ENCODE measurements at places on chromosomes 5 and 9.

- H3K4me1 ChIP-seq: no peaks in the 10 kb centered on the region
- H3K36me3 ChIP-seq: no peaks in the 10 kb centered on the region
- H3K27me3 ChIP-seq: no peaks in the 10 kb centered on the region
- DNase-seq: no peak
- no peak overlapping the region for H3K4me3 ChIP-seq
These were observed 267.1 kb upstream of the SEMA6A start for GRCh38 chr5:116841734-116842133.

GRCh38 chr9:36470643-36471290 is 70.7 kb upstream of the RNF38 start:
- peak; percentile 62 for DNase-seq
- peak overlapping the region; percentile 66 for H3K4me3 ChIP-seq
- H3K27ac ChIP-seq: peak overlapping the region; percentile 90
- H3K4me1 ChIP-seq: peaks cover 42% of the 10 kb centered on the region
- no peaks in the 10 kb centered on the region for H3K27me3 ChIP-seq
- peaks cover 17% of the 10 kb centered on the region for H3K36me3 ChIP-seq

DNA sequence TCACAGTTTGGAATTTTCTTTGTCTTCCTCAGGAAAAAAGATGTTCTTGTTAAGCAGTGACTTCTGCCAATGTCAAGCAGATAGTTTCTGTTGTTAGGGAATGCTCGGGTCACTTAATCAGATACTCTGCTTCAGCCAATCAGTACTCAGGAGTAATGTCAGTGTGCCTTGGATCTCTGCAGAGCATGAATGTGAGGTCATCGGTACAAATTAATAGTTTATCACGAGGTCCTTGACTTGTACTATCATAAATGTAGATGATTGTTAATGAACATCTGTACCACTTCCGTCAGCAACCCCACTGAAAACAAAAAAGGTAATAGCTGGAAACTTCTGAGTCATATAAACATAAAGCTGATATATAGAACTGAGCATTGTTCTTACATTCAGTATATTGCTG is 73.6 kb downstream of the FBXL7 start:
- DNase-seq: no peak
- H3K27ac ChIP-seq: no peak overlapping the region
- no peak overlapping the region for H3K4me3 ChIP-seq

- peaks cover 10% of the 10 kb centered on the region for H3K4me1 ChIP-seq
- DNase-seq: peak; percentile 59
- peaks cover 12% of the 10 kb centered on the region for H3K27me3 ChIP-seq
- peak overlapping the region; percentile 68 for H3K27ac ChIP-seq
- H3K36me3 ChIP-seq: peaks cover 2% of the 10 kb centered on the region
These were observed 80.2 kb downstream of the NTNG2 start for GRCh38 chr9:132241840-132242620.

GRCh38 chr9:1839909-1840308 is 175.2 kb upstream of the SMARCA2 start:
- H3K4me1 ChIP-seq: no peaks in the 10 kb centered on the region
- H3K27me3 ChIP-seq: peaks cover 8% of the 10 kb centered on the region
- DNase-seq: no peak
- H3K36me3 ChIP-seq: no peaks in the 10 kb centered on the region
- no peak overlapping the region for H3K27ac ChIP-seq

- no peaks in the 10 kb centered on the region for H3K4me1 ChIP-seq
- H3K27me3 ChIP-seq: no peaks in the 10 kb centered on the region
- peaks cover 57% of the 10 kb centered on the region for H3K36me3 ChIP-seq
- H3K4me3 ChIP-seq: no peak overlapping the region
These were observed 51.5 kb upstream of the SAP30L start for GRCh38 chr5:154394307-154394706.

DNA sequence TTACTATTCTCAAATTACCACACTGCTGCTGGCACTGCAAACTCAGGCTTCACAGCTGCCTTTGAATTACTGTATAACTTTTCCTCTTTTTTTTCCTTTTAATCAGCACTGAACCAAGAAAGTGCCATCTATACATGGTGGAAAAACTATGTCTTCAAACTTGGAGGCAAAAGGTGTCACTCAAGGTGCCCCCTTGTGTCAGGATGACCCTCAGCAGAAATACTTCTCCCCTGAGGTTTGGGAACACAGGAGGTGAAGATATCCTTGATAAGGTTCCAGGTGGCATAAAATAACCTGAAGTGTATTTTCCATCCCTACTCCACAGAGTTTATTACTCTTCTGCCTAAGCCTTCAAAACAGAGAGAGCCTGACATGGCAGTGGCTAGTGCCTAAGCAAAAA is 14.5 kb downstream of the FRMD3 start:
- H3K27ac ChIP-seq: no peak overlapping the region
- H3K4me3 ChIP-seq: no peak overlapping the region
- DNase-seq: no peak
- no peaks in the 10 kb centered on the region for H3K4me1 ChIP-seq

- H3K4me1 ChIP-seq: no peaks in the 10 kb centered on the region
- no peak for DNase-seq
- no peak overlapping the region for H3K27ac ChIP-seq
- no peaks in the 10 kb centered on the region for H3K27me3 ChIP-seq
- H3K4me3 ChIP-seq: no peak overlapping the region
- no peaks in the 10 kb centered on the region for H3K36me3 ChIP-seq
These were observed 507.8 kb downstream of the MAT2B start for GRCh38 chr5:164013077-164013670.

GRCh38 chr9:98462310-98462709 is 206.9 kb upstream of the TBC1D2 start:
- DNase-seq: no peak
- H3K36me3 ChIP-seq: no peaks in the 10 kb centered on the region
- H3K4me1 ChIP-seq: no peaks in the 10 kb centered on the region
- no peak overlapping the region for H3K4me3 ChIP-seq
- H3K27ac ChIP-seq: no peak overlapping the region
- peaks cover 17% of the 10 kb centered on the region for H3K27me3 ChIP-seq

- peak within 1 kb of the TSS; percentile 60 for H3K4me3 ChIP-seq
- H3K36me3 ChIP-seq: peaks cover 31% of the 10 kb centered on the region
- H3K4me1 ChIP-seq: peaks cover 34% of the 10 kb centered on the region
- DNase-seq: peak; percentile 82
- no peaks in the 10 kb centered on the region for H3K27me3 ChIP-seq
These were observed at the start of gene TICAM2 for GRCh38 chr5:115601701-115602590. TICAM2 (minus strand) TSS chr5:115602479; CDS start chr5:115581256, 21,223 bp downstream.

DNA sequence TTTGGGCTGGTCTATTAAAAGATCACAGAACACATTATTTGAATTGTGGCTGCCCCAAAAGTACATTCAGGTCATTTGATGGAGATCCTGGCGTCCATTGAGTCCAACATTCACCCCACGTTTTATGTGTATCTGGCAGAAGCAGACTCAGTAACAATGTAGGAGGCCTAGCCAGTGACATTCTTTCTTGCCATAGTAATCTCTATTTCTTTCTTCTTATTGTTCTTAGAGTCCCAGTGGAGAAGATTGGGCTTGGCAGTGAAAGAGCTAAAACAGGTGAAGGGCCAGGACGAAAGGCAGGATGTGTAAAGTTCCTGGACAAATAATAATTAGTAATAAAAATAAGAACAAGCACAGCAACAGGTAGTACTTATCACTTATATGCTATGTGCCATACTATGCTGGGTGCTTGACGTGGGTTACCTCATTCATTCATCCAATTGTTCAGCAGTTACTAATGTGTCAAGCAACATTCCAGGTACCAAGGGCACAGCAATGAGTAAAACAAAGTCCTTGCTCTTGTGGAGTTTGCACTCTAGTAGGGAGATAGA is 12.6 kb upstream of the ANKH start:
- H3K27ac ChIP-seq: no peak overlapping the region
- no peaks in the 10 kb centered on the region for H3K27me3 ChIP-seq
- H3K36me3 ChIP-seq: no peaks in the 10 kb centered on the region
- H3K4me3 ChIP-seq: no peak overlapping the region
- no peak for DNase-seq
- H3K4me1 ChIP-seq: no peaks in the 10 kb centered on the region

GRCh38 chr5:124528838-124529237 is 217.6 kb downstream of the ZNF608 start:
- H3K4me3 ChIP-seq: no peak overlapping the region
- no peak overlapping the region for H3K27ac ChIP-seq
- peaks cover 2% of the 10 kb centered on the region for H3K4me1 ChIP-seq
- H3K27me3 ChIP-seq: peaks cover 5% of the 10 kb centered on the region
- no peak for DNase-seq

DNA sequence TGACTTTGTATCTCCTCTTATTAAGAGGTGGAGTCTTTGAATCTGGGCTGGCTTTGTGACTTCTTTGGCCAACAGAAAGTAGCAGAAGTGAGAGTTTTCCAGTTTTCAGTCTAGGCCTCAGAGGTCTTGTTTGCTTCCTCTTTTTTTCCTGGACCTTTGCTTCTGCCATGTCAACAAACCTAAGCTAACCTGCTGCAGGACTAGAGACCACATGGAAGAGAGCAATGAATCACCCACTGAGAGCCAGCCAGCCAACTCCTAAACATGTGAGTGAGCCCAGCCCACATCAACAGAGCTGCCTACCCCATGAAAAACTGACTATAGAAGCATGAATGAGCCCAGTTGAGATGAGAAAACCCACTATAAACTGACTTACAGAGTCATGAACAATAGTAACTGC is 29.9 kb downstream of the MRPL22 start:
- DNase-seq: no peak
- peaks cover 52% of the 10 kb centered on the region for H3K36me3 ChIP-seq
- H3K27ac ChIP-seq: no peak overlapping the region

GRCh38 chr5:463301-463700 is 20.3 kb downstream of the EXOC3 start:
- peaks cover 88% of the 10 kb centered on the region for H3K36me3 ChIP-seq
- H3K27me3 ChIP-seq: no peaks in the 10 kb centered on the region
- peak; percentile 25 for DNase-seq
- H3K4me1 ChIP-seq: peaks cover 60% of the 10 kb centered on the region
- peak overlapping the region; percentile 84 for H3K27ac ChIP-seq
- H3K4me3 ChIP-seq: no peak overlapping the region

DNA sequence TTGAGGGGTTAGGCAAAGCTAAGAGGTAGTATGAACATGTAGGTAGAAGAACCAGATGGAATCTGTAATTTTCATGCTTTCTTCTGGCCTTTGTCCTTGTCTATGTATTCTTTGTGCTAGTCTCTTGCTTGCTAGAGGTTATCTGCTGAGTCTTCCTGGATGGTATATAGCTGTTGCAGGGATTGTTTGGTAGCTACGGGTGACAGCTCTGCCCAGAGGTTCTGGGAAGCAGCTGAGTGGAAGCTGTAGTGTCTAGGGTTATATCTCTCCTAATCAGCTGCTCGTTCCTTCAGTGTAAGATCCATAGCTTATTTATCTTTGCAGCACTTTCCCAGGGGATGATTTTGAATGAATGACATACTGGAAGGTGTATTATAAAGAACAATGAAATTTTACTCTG is 100.3 kb downstream of the ATG10 start:
- no peaks in the 10 kb centered on the region for H3K27me3 ChIP-seq
- H3K4me1 ChIP-seq: peaks cover 8% of the 10 kb centered on the region
- no peak overlapping the region for H3K4me3 ChIP-seq
- H3K36me3 ChIP-seq: no peaks in the 10 kb centered on the region

GRCh38 chr5:82295144-82295543 is 17.0 kb upstream of the RPS23 start:
- H3K36me3 ChIP-seq: no peaks in the 10 kb centered on the region
- H3K4me1 ChIP-seq: peaks cover 13% of the 10 kb centered on the region
- H3K4me3 ChIP-seq: no peak overlapping the region
- no peak overlapping the region for H3K27ac ChIP-seq
- H3K27me3 ChIP-seq: no peaks in the 10 kb centered on the region

GRCh38 chr5:83099001-83099400 is 21.7 kb downstream of the XRCC4 start:
- DNase-seq: no peak
- no peaks in the 10 kb centered on the region for H3K27me3 ChIP-seq
- no peak overlapping the region for H3K4me3 ChIP-seq
- no peak overlapping the region for H3K27ac ChIP-seq

- peaks cover 69% of the 10 kb centered on the region for H3K36me3 ChIP-seq
- no peak overlapping the region for H3K27ac ChIP-seq
- no peak for DNase-seq
- H3K4me1 ChIP-seq: peaks cover 26% of the 10 kb centered on the region
These were observed 8.0 kb downstream of the NUDT2 start for GRCh38 chr9:34337403-34337802.

- no peak overlapping the region for H3K4me3 ChIP-seq
- H3K4me1 ChIP-seq: peaks cover 7% of the 10 kb centered on the region
- peaks cover 1% of the 10 kb centered on the region for H3K36me3 ChIP-seq
- no peak for DNase-seq
- H3K27ac ChIP-seq: no peak overlapping the region
These were observed 19.6 kb downstream of the CRB2 start for GRCh38 chr9:123375469-123376132.
